ENCODE measurements at places on chromosomes 11 and 22.

GRCh38 chr11:66956689-66957290 is 1.4 kb downstream of the PC start:
- no peak for DNase-seq

DNA sequence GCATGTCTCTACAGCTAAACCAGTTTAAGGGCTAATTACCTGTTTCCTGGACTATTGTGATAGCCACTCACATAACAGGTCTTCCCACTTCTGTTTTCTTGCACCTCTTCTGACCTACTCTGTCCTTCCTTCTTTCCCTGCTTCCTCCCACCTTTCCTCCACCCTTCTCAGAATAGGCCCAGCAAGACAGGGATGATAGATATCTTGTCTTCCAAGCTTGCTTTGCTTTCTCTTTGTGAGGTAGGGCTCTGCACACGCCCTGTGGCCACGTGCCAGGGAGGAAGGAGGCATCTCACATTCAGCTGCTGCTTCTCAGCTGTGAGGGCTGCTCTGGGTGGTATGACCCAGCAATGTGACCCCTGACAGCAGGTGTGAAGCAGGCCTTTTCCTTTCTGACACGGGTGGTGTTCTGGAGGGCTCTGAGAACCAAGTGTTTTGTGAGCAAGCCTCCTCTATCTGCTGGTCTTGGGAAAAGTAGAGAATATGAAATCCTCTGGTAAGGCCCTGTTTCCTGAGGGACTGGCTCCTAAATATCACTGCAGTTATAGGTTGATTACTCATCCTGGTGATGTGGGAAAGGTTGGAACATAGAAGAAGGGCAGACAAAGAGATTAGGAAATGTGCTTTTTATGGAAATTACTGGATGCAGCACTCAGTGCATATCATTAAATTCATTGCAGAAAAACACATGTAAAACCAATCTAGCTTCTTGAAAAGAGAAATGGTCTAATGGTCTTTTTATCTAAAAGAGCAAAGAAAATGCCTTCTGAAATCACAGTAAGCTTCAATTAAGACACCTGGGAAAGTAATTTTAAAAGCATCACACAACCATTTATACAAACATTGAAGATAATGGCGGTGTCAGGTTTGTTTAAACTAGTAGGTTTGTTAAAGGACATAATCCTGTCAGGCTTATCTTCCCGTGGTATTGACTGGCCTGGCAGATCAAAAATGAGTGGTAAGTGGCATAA is 8.5 kb downstream of the AMOTL1 start:
- DNase-seq: peak; percentile 42

DNA sequence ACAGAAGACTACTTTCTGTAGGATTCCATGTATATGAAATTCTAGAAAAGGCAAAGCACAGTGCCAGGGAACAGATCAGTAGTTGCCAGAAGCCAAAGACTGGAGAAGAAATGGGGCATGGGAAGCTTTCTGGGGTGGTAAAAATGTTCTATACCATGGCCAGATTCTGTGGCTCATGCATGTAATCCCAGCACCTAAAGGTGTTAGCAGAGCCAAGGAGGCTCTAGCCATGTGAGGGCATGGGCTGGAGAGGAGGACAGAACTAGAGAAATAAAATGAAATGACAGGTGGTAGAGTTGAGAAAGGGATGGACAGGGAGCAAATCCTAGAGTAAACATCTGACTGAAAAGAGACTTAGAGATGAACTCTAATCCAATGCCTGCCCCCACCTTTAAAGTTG is 26.9 kb upstream of the HMGXB4 start:
- DNase-seq: no peak

DNA sequence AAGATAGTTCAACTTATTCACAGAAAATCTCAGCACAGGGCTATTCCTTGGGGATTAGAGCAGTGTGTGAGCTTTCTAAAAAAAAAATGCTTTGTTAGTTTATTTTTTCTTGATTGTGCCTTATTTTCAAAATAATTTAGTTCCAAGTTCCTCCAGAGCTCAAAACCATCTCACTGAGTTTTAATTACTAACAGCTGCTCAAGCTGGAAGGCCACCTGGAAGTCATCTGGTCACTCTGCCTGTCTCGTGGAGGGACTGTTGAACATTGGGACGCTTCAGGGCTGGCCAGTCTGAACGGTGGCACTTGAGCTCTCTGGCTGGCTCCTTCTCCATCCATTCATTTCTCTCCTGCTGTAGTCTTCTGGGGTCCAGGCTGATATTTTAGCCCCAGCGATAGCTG is 4.0 kb downstream of the OR51E1 start:
- DNase-seq: no peak

DNA sequence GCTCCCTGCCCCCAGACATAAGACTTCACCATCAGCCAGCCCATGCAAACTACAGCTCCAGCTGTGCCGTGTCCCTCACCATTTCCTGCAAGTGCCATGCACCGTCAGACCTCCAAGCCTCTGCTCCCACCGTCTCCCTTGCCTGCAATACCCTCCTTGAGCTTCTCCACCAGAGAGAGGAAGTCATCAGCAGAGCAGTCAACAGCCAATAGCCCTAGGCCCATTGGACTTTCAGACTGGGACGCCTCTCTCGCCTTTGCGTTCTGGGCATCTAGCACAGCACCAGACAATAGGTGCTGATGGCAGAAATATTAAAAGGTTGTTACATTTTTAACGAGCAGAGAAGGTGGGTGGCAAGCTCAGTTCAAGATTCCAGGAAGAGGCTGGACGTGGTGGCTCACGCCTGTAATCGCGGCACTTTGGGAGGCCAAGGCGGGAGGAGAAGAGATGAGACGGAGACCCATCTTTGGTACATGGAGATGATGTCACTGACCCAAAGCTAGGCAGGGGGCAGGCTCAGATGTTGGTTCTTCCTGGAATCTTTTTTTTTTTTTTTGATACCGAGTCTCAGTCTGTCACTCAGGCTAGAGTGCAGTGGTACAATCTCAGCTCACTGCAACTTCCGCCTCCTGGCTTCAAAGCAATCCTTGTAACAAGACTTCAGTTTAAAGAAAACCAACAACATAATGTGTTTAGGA is 31.9 kb downstream of the SCGB1A1 start:
- DNase-seq: no peak

DNA sequence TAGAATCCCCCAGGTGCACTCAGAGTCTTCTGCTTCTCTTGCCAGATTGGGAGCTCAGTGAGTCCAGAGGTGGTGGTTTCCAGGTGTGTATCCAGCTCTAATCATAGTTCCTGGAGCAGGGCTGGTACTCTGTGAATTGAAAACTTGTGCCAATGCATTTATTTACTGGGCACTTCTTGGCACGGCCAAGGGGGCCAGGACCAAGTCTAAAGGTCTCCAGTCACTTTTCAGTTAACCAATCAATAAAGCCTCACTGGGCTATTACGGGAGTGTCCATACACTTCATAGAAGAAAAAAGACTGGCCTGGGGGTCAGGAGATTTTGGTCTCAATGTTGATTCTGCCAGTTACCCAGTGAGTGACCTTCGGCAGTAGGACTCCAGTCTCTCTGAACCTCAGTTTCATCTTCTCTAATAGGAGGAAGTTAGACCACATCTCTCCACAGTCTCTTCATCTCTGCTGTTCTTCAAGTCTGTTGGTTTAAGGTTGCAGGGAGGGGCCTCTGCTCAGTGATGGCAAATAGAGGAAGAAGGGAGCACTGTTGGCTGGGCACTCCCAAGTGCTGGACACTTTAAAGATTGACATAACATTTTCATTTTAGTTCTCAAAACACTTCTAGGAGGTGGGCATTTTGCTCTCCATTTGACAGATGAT is 188.5 kb upstream of the E2F8 start:
- no peak for DNase-seq

GRCh38 chr22:25142102-25142501 is 57.6 kb upstream of the CRYBB3 start:
- no peak for DNase-seq

DNA sequence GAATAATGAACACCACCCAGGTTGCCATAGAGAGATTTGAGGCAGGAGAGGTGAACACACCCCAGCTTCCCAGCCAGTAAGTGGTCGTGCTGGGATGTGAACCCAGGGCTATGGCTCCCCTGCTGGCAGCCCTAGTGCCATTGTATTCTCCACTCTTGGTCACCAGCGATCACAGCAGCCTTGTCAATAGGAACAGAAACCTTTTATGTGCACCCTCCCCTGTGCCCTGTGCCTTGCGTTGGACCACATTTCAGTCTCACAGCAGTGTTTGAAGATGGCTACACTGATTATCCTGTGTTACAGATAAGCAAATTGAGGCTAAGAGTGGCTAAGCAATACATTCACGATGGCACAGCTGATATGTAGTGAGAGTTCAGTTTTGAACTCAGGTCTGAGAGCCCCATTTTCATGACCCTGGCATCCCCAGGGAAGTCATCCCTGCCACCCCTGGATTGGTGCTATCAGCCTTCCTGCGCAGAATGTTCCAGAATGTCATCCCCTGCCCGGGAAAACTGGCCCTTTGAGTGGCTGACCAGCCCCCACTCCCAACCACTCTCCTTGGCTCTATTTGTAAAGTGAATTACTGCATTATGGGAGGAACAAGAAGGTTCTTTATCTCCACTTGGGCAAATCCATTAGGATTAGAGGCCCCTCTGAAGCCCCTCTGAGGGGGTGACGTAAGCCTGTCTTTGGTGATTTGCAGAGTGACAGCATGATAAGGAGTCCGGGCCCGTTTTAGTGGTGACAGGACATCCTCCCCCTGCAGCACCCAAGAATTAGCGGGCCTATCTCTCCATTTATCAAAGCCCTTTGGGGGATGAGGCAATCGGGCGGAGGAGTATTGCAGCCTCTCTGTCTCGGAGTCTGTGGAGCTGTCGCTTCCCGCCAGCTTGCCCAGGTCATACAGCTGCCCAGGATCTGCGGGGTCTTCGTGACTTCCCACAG is 30.9 kb downstream of the SMIM38 start:
- DNase-seq: no peak

DNA sequence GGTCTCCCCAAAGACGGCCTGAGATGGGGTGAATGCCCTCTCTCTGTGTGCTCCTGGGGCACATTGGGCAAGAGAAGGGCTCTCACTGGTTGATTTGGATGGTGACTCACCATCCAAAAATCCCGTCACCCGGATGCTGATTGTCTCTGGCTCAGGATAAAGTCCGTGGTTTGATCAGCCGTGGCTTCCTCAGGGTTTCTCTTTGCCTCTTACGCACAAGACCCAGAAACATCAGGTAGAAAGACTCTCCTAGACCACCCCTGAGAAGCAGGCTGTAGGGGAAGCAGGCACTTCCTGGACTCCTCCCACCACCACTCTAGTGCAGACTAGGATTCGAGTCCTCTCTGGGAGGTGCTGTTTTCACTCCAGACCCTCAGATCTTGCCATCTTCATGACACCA is 176.1 kb upstream of the NCAM1 start:
- DNase-seq: peak; percentile 26

DNA sequence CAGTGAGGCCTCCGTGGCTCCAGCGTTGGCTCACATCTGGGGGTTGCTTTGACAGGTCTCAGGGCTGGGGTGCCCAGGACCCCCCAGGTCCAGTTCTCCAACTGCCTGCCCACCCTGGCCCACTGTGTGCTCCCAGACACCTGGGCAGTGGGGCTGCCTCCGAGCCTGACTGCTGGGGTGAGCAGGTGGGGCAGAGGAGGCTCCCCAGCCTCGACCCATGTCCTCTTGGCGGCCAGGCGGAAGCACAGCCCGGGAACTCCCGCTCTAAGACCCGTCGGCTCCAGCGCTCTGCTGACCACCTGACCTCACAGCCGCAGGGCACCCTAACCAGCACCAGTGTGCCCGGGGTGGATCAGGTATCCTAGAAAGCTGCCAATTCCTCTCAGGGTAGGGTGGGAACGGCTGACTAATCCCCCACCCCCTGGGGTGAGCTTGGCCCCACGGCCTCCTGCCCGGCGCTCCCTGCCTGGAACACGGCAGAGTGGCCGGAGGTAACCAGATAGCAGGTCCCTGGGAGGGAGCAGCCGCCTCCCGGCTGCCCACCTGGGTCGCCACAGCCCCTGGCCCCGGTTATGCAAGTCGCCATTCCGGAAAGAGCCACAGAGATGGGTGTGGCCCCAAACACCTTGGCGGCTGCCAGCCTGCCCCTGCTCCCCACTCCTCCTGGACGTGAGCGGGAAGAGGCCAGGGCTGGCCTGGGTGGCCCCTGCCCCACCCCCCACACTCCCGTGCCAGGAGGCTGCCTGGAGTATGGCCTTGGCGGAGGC is 19.2 kb upstream of the MUC5B start:
- DNase-seq: peak; percentile 10

GRCh38 chr11:102325088-102325487 is 7.8 kb downstream of the BIRC3 start:
- no peak for DNase-seq

- no peak for DNase-seq
These were observed 47.0 kb upstream of the CLMP start for GRCh38 chr11:123241874-123242543.

DNA sequence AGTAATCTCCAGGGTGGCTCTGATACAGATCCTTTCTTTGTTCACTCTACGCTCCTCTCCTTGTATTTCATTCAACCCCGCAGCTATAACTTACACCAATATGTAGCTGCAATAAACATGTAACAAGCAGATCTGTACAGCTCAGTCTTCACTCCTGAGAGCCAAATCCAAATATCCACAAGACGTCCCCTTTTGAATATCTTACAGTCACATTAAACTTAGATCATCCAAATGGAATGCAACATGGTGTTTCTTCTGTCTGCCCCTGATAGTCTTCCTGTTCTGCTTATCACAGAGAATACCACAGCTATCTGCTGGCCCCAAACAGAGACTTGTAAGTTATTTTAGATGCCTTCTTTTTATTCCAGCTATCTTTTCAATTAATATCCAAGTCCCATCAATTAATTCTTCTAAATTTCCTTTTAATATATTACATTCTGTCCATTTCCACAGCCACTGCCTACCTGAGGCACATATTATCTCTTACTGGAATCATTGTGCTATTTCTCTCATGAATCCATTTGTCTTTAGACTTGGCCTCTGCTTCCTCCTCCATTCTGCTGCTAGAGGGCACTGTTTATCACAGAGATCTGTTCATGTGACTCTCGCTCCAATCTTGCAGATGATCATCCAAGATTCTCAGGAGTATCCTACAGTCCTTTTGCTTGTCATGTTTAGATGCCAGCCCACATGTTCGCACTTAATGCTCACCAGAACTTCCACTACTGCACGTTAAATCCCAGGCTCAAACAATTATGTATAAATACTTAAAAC is 908.6 kb downstream of the NTM start:
- no peak for DNase-seq

DNA sequence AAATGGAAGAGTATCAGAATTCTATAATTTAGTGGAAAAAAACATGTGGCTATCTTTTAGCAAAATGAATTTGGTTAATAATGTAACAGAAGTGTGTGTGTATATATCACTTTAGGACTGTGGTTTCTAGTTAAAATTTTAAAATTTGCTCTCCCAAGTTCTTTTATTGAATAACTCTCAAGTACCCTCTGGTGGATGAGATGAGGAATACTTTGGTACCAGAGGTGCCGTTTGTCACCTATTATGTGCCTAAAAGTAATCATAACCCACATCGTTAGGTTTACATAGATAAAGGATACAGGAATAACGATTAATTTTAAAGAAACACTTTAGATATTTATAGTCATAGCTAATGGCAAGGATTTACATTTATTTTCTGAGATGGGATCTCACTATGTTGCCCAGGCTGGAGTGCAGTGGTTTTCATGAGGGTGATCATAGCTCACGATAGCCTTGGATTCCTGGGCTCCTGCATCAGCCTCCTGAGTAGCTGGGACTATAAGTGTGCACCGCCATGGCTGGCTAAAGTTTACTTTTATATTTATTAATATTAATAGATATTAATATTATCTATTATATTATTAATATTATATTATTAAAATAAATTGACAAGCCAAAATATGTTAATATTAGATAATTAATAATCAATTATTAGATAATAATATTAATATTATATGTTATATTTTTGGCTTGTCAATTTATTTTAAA is 66.7 kb upstream of the CAPRIN1 start:
- DNase-seq: no peak

- DNase-seq: no peak
These were observed 44.9 kb upstream of the VSTM5 start for GRCh38 chr11:93895106-93895862.

All from psoas muscle (tissue), 8 donors.